ENCODE measurements at places on chromosomes 12 and 14.
A peak's percentile ranks its signal among the peaks of the same experiment; 100 is the strongest.

GRCh38 chr14:101789222-101789621, 27.7 kb downstream of the PPP2R5C start:
- DNase-seq: no peak

DNA sequence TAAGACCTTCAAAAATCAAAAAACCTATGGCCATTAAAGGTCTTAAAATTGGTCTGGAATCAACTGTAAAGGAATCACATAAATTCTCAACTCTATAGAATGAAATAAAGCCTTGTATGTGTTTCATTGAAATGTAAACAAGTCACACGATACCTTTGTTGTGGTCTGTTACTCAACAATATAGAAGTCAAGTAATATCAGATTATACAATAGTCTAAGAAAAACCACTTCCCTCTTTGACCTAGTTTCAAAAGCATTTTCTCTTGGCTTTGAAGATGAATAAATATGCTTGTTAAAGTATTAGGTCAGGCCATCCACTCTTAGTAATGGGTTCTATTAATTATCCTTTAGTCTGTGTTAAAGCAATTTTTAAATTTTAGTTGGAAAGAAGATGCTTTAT, 79.8 kb upstream of the DIO2 start:
- DNase-seq: no peak

- no peak for DNase-seq
Observed at GRCh38 chr14:42078345-42078744, 471.7 kb downstream of the LRFN5 start.

- no peak for DNase-seq
Observed at GRCh38 chr14:99590746-99591555, 13.1 kb downstream of the CCDC85C start.

- no peak for DNase-seq
Observed at GRCh38 chr12:1910468-1910867, 8.0 kb downstream of the CACNA2D4 start.

DNA sequence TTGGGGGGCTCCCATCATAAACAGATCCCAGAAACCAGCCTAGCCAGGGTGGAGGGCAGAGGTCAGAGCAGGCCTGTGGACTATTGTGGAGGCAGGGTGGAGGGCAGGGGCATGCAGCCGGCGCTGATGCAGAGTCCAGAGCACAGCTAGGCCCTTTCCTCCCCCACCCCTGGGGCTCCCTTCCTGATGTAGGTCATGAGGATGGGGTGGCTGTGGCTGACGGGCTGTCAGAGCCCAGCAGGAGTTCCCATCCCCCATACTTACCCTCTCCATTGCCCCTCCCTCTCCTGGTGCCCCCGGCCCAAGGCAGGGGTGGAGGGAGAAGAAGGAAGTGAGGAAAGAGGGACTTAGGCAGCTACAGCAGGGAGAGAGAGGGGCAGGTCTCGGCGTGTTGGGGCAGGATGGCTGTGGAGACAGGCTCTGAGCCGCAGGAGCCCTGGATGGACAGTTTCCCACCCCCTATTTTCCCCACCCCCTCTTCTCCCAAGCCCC, 5.7 kb upstream of the ZNF385A start:
- DNase-seq: no peak

DNA sequence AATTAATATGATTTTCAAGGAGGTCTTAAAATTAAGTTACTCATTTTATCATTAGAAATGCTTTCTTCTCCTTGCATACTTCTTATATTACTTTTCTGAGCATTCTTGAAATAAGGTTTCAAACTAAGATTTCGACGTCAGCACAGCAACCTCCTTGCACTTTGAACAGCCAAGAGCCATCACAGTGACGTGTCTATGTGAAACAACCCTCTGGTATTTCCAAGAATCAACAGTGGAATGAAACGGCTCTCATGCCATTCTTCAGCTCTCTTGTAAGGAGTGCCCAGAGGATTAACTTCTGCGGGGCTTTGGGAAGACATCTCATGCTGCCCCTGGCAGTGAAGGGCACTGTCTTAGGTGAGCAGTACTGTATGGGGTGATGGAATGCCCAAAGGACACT, 109.2 kb downstream of the EFCAB11 start:
- no peak for DNase-seq

DNA sequence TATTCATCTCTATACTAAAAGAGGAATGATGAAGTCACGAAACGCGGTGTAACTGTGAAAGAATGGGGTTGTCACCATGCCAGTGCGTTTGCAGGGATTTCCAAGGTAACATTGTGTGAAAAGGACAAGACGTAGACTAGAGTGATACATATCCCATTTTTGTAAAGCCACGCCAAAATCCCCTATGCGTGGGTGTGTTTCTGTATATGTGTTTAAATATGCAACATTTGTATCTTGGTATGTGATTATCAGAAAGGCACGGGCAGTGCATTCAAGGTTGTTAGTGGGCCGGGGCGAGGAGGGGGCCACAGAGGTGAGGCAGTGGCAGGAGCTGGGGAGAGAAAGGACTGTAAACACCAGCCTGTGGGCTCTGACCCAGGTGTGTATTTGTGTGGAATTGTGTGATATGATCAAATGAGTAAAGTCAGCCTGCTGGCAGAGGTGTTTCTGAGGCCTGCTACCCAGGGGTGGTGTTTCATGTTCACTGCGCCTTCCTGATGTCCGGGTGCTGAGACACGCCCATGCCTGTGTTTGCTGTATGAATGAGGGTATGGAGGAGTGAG, 137.8 kb downstream of the ADGRD1 start:
- peak; percentile 23 for DNase-seq

GRCh38 chr12:103632554-103633216, 45.6 kb downstream of the STAB2 start:
- DNase-seq: peak; percentile 46

GRCh38 chr14:51507511-51507905, 144.2 kb upstream of the FRMD6 start:
- no peak for DNase-seq

Data from omental fat pad (tissue), 4 donors.